ENCODE measurements at places on chromosomes 7 and 10.

GRCh38 chr10:22874189-22874854 lies 53.5 kb upstream of the ARMC3 start:
- no peak for DNase-seq

- no peak for DNase-seq
Observed at GRCh38 chr10:96987842-96988175, 155.7 kb downstream of the LCOR start.

GRCh38 chr7:123573896-123574467 lies 16.4 kb upstream of the NDUFA5 start:
- no peak for DNase-seq

DNA sequence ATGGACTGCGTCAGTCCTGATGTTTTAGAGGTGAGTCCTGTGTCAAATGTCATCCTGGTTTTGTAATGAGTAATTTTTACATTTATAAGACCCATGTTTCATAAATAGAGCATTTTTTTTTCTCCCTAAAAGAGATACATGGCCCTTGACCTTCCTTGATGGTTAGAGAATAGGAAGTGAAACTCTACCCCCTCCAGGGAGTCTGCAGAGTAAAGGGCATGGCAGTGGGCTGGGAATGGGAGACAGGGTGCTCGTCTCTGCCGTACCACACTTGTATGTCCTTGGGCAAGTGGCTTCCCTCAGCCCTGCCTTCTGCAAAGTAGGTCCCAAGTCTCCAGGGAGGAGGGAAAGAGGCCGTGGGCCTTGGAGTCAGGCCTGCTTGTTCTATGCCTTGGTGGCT lies 63.9 kb downstream of the WDFY4 start:
- no peak for DNase-seq

DNA sequence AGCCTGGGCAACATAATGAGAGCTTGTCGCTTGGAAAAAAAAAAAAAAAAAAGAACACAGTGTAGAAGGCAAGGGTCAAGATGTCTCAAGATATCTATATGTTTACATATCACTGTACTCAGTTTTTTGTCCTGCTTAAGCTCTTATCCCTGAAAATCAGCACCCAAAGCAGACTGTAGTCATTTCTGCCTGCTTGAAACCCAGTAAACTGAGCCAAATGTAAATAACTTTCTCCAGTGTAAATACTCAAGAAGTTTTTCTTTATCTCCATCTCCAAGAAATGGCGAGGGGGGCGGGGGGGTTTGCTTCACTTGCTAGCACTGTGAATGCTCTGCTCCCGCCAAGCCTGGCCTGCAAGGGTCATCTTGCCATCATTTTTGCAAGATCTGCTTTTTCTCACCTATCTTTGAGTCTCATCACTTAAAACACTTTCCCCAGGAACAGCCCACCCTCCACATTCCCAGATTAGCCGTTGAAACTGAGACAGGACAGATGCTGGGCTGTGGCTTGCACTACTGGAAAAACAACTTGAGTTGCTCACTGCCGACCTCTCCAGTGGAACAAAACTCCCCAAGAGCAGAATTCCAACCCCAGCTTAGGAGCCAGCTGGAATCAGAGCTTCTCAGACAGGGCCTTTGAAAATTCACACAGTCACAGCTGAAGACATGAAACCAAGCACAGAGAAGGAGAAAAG lies 54.6 kb downstream of the AFAP1L2 start:
- no peak for DNase-seq

DNA sequence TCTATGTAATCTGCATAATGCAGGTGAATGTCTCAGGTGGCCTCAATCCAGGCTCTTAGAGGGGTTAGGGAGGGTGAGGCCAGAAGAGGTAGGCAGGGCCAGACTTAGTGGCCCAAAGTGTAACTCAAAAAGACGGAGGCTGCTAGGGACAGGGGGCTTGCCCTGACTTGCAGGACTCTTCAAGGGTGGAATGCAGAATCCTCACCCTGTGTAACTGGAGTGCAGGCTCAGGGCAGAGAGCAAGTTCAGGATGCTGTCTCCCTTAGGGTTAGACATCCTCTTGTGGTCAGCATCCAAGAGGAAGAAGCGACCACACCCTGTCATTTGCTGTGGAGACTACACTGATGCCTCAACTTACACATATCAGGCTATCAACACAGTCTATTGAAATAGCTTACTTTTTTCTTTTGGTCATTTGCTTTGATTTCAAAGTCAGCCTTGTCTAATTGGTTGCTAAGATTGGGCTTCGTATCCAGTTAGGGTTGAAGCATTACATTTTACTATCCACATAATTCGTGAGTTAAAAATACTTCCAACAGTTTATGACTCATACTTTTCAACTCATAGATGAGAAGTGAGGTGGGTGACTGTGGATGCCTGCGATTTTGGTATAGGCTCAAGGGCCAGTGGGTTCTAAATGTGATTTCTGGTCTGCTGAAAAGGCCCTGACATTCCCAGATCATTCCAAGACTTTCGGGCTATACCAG lies 563.6 kb downstream of the SUGCT start:
- peak; percentile 53 for DNase-seq

GRCh38 chr10:85603151-85603940 lies 763.2 kb downstream of the GRID1 start:
- DNase-seq = no peak

DNA sequence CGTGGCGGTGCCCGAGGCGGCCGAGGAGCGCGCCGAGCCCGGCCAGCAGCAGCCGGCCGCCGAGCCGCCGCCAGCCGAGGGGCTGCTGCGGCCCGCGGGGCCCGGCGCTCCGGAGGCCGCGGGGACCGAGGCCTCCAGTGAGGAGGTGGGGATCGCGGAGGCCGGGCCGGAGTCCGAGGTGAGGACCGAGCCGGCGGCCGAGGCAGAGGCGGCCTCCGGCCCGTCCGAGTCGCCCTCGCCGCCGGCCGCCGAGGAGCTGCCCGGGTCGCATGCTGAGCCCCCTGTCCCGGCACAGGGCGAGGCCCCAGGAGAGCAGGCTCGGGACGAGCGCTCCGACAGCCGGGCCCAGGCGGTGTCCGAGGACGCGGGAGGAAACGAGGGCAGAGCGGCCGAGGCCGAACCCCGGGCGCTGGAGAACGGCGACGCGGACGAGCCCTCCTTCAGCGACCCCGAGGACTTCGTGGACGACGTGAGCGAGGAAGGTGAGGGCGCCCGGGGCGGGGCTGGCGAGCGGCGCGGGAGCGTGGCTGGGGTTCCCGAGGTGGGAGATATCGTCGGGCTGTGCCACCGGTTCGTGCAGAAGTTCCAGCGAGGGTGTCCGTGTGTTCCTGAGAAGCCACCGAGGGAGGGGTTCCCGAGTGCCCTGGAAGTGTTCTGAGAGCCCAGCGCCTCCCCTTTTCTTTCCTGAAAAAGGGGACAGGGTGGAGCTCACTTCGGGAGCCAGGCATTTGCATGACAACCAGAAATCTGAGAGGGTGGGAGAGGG lies 495 bp downstream of the EIF3B start:
- DNase-seq = no peak

DNA sequence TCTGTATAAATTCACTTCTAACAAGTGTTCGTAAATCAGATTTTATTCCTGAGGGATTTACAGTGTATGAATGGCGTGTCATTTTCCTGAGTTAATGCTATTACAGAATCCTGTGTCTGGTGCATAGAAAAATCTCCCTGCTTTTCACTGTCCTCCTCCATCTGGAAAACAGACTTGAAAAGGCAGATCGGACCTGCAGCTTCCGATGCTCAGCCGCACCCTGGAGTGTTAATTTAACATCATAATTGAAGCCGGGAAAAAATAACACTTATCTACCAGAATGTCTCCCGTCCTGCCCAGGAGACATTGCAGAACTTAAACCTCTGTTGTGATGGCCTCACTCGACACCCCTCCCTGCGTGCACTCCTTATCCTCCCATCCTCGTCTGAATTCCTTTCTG lies 442.1 kb upstream of the FOXK1 start:
- DNase-seq = no peak

- DNase-seq = no peak
Observed at GRCh38 chr7:36949711-36950600, 225.7 kb upstream of the AOAH start.

- DNase-seq = no peak
Observed at GRCh38 chr7:16411391-16411790, 9.9 kb downstream of the CRPPA start.

- peak; percentile 63 for DNase-seq
Observed at GRCh38 chr10:16644146-16644545, 122.5 kb upstream of the C1QL3 start.

DNA sequence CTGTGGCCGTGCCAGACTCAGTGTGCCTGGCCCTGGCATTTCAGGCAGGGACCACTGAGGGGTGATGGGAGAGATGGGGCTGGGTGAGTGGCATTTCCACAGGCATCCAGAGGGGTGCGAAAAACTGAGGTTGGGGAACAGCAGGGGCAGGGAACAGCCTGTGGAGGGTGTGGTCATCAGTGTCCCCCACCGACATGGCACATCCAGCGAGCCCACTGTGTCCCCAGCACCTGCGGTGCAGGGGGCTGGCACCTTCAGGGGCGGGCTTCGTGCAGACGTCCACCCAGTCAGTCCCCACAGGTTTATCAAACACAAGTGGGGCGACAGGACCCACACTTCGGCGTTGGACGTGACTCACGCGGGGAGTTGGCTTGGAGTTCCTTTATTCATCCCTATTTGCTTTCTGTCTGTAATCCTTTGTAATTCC lies 14.8 kb downstream of the CUX1 start:
- no peak for DNase-seq

DNA sequence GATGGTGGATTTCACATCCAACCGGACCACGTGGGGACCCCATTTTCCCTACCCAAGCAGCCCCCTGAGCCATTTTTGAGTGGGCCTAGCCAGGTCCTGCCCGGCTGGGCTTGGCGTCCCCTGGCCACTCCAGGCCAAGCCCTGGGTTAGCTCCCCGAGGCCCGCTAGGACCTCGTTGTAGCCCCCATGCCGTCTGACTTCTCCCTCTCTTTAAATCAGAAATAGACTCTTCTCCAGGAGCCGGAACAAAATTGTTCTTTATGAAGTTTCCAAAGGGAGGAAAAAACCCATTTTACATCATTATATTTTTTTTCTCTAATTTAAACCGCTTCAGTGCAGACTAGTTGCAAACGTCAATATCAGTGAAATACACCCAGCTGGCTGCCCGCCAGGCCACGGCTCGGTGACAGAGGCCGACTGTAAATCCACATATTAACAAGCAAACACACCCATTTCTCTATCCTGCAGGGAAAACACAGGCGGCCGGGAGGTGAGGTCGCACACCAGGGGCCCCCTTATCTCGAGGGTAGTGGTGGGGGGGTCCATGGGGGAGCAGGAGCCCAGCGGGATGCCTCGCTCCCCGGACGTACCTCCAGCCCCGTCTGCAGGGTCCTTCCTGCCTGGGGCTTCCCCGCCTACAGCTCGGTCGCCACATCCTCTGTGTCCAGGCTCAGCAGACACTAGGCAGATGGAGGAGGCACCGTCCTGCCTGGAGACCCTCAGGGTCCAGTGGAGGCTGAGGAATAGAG lies 72.7 kb downstream of the ELFN1 start:
- peak; percentile 13 for DNase-seq

GRCh38 chr10:9254353-9254752 lies 1199.9 kb downstream of the GATA3 start:
- peak; percentile 76 for DNase-seq

DNA sequence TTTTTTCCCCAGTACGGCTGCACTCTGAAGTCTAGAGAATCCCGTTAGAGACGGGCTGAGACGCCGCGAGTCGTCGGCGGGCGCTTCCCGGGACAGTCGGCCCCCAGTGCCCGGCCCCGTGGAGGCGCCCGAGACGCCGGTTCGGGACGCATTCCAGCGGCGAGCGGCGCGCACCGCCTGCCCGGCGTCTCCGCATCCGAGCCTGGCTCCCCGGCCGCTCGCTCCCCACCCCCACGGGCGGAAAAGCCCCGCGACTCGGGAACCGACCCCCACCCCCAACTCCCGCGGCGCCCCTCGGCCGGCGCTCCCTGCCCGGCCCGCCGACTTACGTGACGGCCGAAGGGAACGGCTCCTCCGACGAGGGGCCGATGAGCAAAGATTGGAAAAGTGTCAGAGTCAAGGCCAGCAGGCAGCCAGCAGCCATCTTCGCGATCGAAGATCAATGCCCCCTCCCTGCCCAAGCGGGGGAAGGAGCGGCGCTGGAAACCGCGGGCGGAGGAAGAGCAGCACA lies 486 bp downstream of the CACNA2D1 start:
- DNase-seq = peak; percentile 21

DNA sequence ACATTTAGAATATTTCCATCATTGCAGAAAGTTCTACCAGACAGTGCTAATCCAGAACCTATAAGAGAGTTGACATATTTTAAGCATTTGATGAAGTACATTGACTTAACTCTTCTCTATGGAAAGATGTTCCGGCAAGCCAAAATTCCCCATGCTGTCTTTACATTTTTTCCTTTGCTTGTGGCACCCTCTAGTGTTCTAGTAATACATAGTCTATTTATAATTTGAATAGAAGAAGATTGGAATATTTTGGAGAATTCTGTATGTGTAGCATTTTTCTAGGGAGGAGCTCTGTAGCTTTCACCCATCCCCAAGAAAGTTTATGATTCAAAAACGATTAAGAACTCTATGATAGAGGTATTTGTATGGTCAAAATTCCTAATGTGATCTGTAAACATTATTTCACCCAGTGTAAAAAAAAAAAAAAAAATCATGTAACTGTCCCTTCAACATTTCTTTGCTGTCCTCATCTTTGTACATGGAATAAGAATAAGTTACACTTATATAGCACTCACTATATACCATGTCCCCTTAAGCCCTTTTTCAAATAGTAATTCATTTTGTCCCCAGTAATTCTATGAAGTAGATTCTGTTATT lies 33.2 kb downstream of the NRF1 start:
- peak; percentile 78 for DNase-seq

DNA sequence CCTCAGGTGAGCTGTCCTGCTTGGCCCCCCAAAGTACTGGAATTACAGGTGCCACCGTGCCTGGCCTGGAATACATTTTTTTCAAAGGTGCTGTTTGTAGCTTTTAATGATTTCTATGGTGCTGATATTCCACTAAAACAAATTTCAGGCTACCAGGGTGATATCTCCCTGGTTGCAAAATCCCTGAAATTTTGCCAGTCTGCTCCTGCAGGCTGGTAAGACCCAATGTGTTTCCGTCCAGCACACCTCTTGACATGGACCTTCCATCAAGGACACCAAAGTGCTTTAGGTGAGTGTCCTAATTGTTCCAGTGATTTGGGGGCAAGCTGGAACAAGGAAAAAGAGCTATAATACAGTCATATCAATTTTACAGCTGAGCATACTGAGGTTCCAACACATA lies 69.8 kb upstream of the KMT2C start:
- no peak for DNase-seq

- peak; percentile 37 for DNase-seq
Observed at GRCh38 chr10:43905512-43906236, 257.0 kb upstream of the ZNF32 start.

DNA sequence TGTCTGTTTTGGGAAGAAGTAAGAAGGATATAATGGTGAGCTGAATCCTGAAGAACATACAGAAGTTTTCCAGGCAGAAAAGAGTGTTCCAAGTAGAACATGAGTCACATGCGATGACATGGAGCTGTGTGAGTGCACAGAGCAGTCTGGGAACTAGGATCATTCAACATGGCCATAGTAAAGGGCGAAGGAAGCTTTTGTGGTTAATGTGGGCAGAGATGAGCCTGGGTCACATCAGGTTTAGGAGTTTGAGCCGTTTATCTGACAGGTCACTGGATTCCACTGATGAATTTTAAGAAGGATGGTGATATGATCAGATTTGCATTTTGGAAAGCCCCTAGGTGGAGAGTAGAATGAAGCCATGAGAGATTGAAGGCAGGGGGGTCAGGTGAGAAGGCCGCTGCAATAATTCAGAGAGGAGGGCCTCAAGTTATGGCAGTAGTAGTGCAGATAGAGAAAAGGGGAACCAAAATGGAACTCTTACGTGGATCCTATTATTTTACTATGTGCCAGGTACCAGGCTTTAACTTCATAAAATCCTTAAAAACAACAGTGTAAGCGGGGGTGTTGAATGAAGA lies 171.3 kb downstream of the RNLS start:
- DNase-seq = no peak
